ENCODE measurements at places on chromosomes 3 and 15.

DNA sequence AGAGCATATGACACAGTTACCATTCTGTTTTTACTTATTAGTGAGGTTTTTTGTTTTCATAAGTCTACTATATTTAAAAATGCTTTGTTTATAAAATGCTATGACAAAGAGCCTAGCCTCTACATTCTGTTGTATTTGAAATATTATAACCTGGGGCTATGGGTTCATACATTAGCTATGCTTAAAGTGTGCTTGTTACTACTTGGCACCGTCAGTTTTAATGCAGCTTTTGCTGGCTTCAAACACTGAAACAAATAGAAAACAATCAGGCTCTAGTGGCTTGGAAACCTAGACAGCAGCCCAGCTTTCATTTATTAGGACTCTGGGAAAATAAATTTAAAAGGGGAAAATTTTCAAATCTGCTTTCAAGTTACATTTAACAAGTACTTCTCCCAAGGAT is 635.9 kb downstream of the CADM2 start:
- no peak for DNase-seq

DNA sequence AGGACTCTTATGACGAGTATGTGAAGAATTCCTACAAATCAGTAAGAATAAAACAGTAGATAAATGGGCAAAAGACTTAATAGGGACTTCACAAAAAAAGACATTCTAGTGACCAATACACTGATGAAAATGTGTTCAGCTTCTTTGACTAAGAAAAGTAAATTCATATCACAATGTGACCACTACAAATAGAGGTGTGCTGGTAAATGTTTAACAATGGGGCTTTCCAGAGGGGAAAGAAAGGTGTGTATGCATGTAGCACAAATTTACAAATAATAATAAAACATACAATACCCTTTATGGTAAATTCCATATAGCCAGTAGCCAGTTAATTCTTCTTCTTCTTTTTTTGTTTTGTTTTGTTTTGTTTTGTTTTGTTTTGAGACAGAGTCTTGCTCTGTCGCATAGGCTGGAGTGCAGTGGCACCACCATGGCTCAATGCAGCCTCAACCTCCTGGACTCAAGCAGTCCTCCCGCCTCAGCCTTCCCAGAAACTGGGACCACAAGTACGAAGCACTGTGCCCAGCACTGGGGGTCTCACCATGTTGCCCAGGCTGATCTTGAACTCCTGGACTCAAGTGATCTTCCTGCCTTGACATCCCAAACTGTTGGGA is 17.5 kb upstream of the NMD3 start:
- no peak for DNase-seq

- no peak for DNase-seq
These were observed 9.3 kb upstream of the SLC28A1 start for GRCh38 chr15:84874981-84875699.

DNA sequence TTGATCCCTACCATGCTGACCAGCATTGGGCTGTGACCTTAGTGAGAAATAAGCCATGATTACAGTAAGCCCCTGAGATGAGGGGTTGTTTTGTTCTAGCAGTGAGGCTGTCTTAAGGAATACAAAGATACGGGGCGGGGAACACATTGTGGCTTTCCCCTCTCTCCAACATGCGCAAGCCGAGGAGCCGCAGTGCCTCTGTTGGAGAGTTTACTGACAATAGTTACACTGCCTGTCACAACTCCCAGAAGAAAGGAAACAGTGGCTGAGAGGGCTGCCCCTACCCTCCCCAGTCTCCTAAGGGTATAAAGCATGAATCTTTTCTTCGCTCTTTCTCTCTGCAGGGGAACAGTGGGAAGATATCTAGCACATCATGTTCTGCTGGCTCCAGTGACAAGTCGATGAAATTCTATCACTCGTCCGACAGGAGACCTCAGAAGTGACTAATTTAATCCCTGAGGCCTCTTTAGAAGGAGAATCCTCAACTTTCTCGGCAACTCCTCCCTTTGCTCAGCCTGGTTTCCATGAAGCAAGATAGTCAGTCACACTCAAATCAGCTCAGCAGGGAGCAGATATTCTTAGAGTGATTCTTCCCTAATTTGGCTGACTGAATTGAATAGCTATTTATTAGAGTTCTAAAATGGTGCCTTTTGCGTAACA is 409.0 kb upstream of the PROK2 start:
- DNase-seq, result no peak

GRCh38 chr15:72342385-72342784 is 22.4 kb upstream of the CELF6 start:
- no peak for DNase-seq

DNA sequence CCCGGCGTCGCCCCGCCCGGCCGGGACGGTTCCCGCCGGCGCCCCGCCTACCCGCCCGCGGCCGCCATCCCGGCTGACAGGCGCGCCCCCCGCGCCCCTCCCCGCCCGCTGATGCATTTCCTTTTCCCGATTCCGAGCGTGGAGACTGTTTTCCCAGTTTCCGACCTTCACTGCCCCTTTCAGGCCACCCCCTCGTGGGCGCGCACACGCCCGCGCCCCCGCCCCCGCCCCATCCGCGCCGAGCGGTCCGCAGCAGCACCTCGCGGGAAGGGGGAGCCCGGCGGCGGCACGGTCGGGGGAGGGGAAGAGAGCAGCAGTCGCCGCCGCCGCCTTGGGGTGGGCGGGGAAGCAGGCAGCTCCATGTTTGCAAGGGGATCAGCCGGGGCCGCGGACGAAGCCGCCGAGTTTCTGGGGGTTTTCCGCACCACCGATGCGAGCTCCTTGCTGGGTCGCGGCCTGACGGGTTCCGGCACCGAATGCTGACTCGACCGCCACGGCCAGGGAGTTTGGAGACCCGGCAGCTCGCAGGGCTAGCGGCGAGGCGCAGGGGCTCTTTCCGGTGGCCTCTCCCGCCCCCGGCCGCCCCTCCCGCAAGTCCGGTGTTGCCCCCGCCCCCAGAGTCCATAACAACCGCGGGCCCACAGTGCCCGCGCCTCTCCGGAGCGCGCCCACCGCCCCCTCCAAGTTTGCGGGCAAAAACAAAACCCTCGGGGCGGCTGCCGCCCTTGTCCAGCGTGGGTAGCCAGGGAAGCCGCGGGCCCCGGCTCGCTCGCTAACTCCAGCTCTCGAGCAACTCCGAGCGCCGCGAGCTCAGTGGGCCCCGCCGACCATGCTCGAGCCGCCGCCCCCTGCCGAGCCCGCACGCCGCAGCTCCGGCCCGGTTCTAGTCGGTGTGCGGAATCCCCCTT is 3.2 kb upstream of the SIN3A start:
- DNase-seq, result peak; percentile 73

- DNase-seq, result no peak
These were observed 118.8 kb downstream of the LPP start for GRCh38 chr3:188272481-188273372.

DNA sequence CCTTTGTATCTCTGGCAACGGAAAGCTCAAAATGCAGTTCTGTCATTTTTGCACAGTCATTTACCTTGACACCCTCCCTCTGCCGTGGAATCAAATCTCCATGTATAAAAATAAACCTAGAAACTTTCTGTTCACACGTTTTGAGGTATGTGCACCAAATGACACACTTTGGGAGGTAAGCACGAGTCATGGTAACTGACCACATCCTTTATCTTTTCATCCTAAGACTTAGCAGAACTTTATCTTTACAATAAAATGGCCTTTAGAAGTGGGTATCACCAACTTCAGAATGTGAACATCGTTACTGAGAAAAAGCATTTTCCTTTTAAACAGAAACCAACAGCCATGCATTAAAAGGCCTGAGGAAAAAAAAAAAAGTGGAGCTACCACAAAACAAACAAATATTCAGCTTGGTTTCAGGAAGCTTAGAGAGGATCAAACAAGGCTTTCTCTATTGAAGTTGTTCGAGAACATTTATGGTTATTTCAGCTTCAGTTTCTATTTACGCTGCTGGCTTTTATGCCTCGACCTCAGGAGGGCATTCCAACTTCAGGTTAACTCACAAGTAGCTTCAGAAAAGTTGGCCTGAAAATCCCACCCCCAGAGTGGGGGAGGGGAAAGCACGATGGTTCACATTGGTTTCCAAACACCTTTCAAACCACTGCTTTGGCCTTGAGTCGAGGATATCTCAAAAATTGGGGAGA is 171.1 kb upstream of the ICE2 start:
- DNase-seq, result peak; percentile 4

DNA sequence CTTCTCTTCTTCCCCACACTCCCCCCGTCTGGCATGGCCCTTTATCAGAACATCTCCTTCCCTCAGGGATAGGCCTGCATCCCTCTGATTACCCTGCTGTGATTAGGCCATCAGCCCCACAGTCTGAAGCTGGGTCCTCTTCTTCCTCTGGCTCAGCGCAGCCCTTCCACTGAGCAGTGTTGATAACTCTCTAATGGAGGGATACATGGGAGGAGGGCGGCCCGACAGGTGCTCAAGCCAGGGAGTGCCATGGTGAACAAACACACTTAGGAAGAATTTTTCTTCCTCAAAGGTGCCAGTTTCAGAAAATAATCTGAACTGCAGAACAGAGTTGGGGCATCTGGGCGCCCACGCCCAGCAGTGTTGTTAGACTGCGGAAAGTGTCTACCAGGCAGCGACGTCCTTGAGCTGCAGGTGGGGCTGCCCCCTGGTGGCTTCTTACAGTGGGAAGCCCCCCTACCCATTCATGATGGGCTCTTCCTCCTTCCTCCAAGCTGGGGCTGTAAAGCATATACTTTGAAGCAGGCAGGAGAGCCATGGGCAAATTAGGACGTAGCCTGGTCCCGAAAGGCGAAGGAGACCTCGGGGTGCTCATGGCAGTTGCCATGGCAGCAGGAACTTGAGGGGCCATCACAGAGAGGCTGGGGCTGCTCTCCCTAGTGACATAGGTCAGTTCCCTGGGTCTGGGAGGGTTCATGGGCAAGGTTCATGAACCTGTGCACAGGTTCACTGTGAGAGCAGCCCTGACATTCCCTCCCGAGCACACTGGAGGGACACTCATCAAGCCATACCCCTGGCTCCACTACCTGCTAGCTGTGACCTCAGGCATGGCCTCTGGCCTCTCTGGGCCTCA is 33.2 kb upstream of the NR2C2 start:
- no peak for DNase-seq

- DNase-seq, result no peak
These were observed 18.3 kb downstream of the ABHD5 start for GRCh38 chr3:43709022-43709421.

All from activated naive CD8-positive, alpha-beta T cell treated with anti-CD3 and anti-CD28 coated beads, Interleukin-2, amount 50 U/mL, for 16 hours (primary cell).